ENCODE measurements at places on chromosomes 7 and 10.

- no peak for DNase-seq
- no peaks in the 10 kb centered on the region for H3K36me3 ChIP-seq
- H3K4me3 ChIP-seq = no peak overlapping the region
- no peak overlapping the region for H3K27ac ChIP-seq
Observed at GRCh38 chr10:23202779-23203178, 10.7 kb downstream of the PTF1A start.

- H3K27ac ChIP-seq = no peak overlapping the region
- peaks cover 8% of the 10 kb centered on the region for H3K4me1 ChIP-seq
- DNase-seq = peak; percentile 5
Observed at GRCh38 chr10:96960872-96961271, 128.8 kb downstream of the LCOR start.

DNA sequence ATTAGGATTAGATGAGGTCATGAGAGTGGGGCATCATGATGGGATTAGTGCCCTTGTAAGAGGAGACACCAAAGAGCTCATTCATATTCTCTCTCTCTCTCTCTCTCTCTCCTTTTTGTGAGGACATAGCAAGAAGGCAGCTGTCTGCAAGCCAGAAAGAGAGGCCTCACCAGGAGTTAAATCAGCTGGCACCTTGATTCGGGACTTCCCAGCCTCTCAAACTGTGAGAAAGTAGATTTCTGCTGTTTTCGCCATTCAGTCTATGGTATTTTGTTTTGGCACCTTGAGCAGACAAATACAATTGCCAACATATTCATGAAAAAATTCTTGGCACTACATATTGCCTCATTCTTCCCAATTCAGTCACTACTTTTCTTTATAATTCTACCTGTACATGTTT lies 20.6 kb upstream of the ATAD1 start:
- no peaks in the 10 kb centered on the region for H3K27me3 ChIP-seq
- no peaks in the 10 kb centered on the region for H3K36me3 ChIP-seq
- no peak overlapping the region for H3K27ac ChIP-seq
- peaks cover 4% of the 10 kb centered on the region for H3K4me1 ChIP-seq

GRCh38 chr10:114370966-114371365 lies 33.3 kb downstream of the AFAP1L2 start:
- H3K36me3 ChIP-seq = no peaks in the 10 kb centered on the region
- no peak for DNase-seq
- peaks cover 11% of the 10 kb centered on the region for H3K27me3 ChIP-seq
- no peak overlapping the region for H3K4me3 ChIP-seq
- peaks cover 10% of the 10 kb centered on the region for H3K4me1 ChIP-seq

- H3K4me3 ChIP-seq = no peak within 1 kb of the TSS
- peak; percentile 11 for DNase-seq
- H3K4me1 ChIP-seq = no peaks in the 10 kb centered on the region
- H3K36me3 ChIP-seq = no peaks in the 10 kb centered on the region
Observed at GRCh38 chr7:113918946-113919345, at the start of gene PPP1R3A. Gene PPP1R3A (minus strand): TSS chr7:113919009. CDS start chr7:113918996, 13 bp downstream.

GRCh38 chr7:119931230-119931824 lies 341.6 kb upstream of the KCND2 start:
- no peak overlapping the region for H3K4me3 ChIP-seq
- H3K36me3 ChIP-seq = no peaks in the 10 kb centered on the region
- no peaks in the 10 kb centered on the region for H3K4me1 ChIP-seq
- no peaks in the 10 kb centered on the region for H3K27me3 ChIP-seq
- no peak for DNase-seq

- no peaks in the 10 kb centered on the region for H3K4me1 ChIP-seq
- no peaks in the 10 kb centered on the region for H3K36me3 ChIP-seq
- no peaks in the 10 kb centered on the region for H3K27me3 ChIP-seq
- DNase-seq = no peak
- H3K4me3 ChIP-seq = no peak overlapping the region
Observed at GRCh38 chr10:129769381-129770116, 194.5 kb downstream of the EBF3 start.

DNA sequence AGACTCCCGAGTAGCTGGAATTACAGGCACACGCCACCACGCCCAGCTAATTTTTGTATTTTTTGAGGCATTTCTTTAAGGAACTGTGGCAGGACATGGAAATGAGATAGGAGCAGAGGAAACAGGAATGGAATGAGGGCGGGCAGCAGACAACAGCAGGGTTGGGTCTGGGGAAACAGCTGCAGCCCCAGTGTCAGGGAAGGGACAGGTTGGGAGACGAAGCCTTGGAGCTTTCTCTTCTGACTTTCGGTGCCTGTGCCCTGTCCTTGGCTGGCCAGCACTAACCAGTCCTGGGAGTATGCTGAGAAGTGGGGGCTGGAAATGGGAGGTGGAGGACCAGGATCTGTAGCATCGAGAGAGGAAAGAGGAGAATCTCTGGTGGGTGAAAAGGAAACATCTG lies 47.4 kb downstream of the ATOH7 start:
- H3K4me1 ChIP-seq = no peaks in the 10 kb centered on the region
- H3K4me3 ChIP-seq = no peak overlapping the region
- no peaks in the 10 kb centered on the region for H3K27me3 ChIP-seq
- H3K27ac ChIP-seq = no peak overlapping the region

- H3K4me3 ChIP-seq = peak overlapping the region; percentile 40
- H3K27ac ChIP-seq = no peak overlapping the region
- peaks cover 24% of the 10 kb centered on the region for H3K27me3 ChIP-seq
- peak; percentile 93 for DNase-seq
- H3K4me1 ChIP-seq = peaks cover 7% of the 10 kb centered on the region
Observed at GRCh38 chr10:78407009-78407711, 373.5 kb downstream of the RPS24 start.

DNA sequence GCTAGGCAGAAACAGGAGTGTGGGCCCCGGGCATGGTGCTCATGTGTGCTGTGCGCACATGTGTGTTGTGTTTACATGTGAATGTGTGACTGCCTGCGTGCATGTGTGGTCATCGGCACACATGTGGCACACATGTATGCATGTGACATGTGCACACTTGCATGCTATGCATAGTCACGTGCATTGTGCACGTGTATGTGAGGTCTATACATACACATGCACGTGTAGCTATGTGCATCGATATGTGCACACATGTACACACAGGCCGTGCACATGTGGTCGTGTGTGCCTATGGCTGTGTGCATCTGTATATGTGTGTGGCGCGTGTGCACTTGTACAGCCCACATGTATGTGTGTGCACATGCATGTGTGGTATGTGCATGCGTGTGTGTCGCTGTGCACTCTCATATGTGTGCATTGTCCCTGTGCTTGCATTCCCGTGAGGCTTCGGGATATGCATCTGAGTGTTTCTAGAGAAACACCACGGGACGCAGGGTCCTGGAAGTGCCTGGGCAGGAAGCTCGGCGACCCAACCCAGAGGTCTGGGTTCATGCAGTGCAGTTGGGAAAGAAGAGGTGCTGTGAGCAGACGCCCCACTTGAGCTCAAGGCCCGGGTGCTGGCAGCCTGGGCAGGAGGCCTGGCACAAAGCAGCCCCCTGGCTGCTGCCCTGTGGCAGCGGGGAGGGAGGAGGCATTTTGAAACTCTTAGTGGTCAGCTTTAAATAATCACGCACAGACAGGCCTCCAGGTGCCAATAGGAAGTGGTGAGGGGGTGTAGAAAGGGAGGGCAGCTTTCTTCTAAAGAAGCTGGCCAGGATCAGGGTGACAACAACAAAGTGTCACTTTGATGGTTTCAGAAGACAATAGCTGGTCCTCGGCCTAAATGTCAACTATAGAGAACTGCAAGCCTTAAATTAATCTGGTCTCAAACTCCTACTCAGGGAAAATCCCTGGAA lies 410.0 kb upstream of the MGMT start:
- no peak overlapping the region for H3K4me3 ChIP-seq
- no peaks in the 10 kb centered on the region for H3K36me3 ChIP-seq
- no peaks in the 10 kb centered on the region for H3K27me3 ChIP-seq
- no peaks in the 10 kb centered on the region for H3K4me1 ChIP-seq
- DNase-seq = no peak

DNA sequence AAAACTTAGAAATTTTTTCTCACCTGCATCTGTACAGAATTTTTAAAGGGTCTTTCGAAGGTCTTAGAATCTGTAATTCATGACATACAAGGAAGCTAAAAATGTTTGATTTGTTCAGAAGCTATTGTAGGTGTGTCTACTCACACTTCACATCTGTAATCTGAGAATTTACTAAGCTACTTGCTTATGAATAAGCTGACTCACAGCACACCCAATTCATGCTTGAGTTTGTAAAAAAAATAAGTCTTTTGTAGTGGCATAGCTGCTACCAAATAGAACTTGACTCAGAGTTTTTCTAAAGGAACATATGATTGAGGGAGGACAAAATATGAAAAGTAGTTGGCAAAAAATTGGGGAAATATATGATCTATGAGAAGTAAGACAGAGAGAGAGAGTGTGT lies 12.7 kb upstream of the AGR2 start:
- H3K27me3 ChIP-seq = no peaks in the 10 kb centered on the region
- H3K27ac ChIP-seq = no peak overlapping the region
- DNase-seq = peak; percentile 74
- no peak overlapping the region for H3K4me3 ChIP-seq

GRCh38 chr7:128168667-128169210 lies 72.3 kb upstream of the LEP start:
- H3K36me3 ChIP-seq = no peaks in the 10 kb centered on the region
- peaks cover 66% of the 10 kb centered on the region for H3K27me3 ChIP-seq
- DNase-seq = no peak
- no peak overlapping the region for H3K4me3 ChIP-seq
- no peak overlapping the region for H3K27ac ChIP-seq

- peak; percentile 94 for DNase-seq
- peaks cover 2% of the 10 kb centered on the region for H3K4me1 ChIP-seq
- no peak overlapping the region for H3K27ac ChIP-seq
- H3K27me3 ChIP-seq = no peaks in the 10 kb centered on the region
- no peak overlapping the region for H3K4me3 ChIP-seq
- H3K36me3 ChIP-seq = no peaks in the 10 kb centered on the region
Observed at GRCh38 chr10:74799721-74800221, 26.6 kb upstream of the KAT6B start.

DNA sequence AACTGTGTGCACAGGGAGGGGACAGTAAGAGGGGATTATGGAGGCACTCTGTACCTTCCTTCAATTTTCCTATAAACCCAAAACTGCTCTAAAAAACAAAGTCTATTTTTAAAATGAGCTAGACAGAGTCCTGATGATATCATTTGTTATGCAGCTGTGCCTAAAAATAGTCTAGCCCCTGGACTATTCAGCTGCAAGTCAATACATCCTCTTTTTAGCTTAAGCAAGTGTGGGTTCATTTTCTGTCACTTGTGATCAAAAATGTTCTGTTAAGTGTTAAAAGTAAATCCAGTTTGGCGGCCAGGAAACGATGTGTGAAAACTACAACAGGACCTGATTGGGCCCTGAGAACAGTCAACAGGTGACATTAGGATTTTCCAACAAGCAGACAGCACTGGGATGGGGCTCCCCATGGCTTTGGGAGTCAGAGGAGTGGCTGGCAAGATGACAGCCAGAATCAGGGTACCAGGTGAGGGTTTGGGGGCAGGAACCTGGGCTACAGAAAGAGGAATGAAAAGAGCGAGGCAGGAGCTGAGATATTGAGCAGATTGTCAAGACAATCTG lies 33.9 kb downstream of the FAM107B start:
- no peak overlapping the region for H3K27ac ChIP-seq
- no peak overlapping the region for H3K4me3 ChIP-seq
- peaks cover 12% of the 10 kb centered on the region for H3K4me1 ChIP-seq
- H3K36me3 ChIP-seq = no peaks in the 10 kb centered on the region

- DNase-seq = no peak
- peak overlapping the region; percentile 42 for H3K4me3 ChIP-seq
- H3K4me1 ChIP-seq = peaks cover 19% of the 10 kb centered on the region
- H3K27me3 ChIP-seq = no peaks in the 10 kb centered on the region
Observed at GRCh38 chr10:100374200-100374655, 27.2 kb downstream of the SCD start.

DNA sequence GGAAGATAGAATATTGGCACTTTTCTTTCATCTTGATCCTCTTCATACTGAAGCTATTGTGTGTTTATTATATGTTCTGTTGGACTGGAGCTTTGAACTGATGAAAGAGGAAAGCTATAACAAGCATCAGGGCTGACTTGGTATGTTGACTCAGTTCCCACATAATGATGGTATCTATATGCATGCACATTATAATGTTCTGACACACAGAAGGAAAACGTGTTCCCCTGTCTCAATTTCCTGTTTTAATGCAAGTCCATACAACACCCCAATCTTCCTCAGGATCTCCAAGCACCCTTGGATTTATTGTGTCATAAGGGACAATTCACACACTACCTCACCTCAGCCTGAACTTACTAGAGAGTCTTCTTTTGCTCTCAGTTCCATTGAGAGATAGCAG lies 8.3 kb upstream of the WASL start:
- H3K4me3 ChIP-seq = no peak overlapping the region
- H3K4me1 ChIP-seq = no peaks in the 10 kb centered on the region
- DNase-seq = no peak
- no peaks in the 10 kb centered on the region for H3K27me3 ChIP-seq
- H3K36me3 ChIP-seq = no peaks in the 10 kb centered on the region
